Effector memory CD4-positive, alpha-beta T cell (primary cell): ENCODE measurements at places on chromosomes 5 and 9.

DNA sequence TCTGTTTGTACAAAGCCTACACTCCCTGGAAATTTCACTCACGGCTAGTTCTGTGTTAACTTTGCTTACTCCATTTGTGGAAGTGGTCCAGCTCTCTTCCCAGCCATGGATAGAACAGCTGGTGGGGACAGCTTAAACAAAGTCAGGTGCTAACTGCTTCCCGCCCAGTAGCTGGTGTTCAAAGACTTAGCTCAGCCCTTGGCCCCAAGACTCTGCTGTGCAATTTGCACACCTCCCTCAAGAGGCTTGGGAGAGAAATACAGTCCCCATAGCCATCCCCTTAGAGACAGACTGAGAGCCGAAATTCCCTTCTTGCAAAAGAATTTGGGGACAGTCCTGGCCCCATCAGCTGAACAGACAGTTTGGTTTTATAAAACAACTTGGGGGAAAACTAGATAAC is 73.8 kb upstream of the RAI14 start:
- DNase-seq, result no peak

- DNase-seq, result no peak
These were observed 149.1 kb downstream of the FBXL17 start for GRCh38 chr5:108232805-108233204.

- no peak for DNase-seq
These were observed 1.5 kb downstream of the JAKMIP2 start for GRCh38 chr5:147780924-147781573.

- DNase-seq, result no peak
These were observed 238.0 kb downstream of the TRIM32 start for GRCh38 chr9:116925121-116925520.

GRCh38 chr9:91843093-91843492 is 106.9 kb downstream of the ROR2 start:
- no peak for DNase-seq

DNA sequence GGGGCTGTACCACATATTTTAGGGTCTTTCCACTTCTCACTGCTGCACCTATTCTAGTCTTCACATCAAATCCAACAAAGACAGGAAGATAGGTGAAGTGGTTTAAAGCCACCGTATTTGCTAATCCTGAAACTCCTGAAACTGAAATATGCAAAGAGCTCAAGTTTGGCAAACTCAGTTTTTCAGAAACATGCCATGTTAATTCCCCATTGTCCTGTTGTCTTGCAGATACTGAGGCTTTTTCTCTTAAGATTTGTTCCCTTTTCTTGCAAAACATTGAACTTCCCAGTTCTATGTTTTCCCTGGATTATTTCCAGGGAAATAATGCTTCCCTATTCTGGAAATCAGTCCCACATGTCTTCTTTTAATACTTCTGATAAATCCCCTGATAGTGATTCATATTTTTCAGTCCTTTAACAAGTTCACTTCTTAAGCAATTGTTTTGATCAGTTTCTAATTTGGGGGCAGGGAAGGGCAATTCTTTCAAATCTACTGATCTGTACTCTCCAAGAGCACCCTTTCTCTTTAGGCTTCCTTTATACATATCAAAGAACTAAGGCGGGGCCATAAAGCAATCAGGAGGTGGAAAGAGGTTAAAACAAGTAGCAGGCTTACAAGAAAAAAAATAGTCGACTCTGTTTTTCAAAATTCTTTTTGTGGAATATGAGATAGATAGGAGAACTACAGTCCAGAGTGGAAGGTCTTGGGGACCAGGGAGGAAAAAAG is 648.5 kb downstream of the BNC2 start:
- DNase-seq, result no peak
